ENCODE measurements at places on chromosomes 1 and 21. TPM values are rescaled to one million over a fixed set of nuclear protein-coding genes. Genes with fewer than 3 reads are reported as not detected.

The ATP1A4 gene
- not detected for total RNA-seq

The SERTAD4 gene
- total RNA-seq = 4.0 TPM

The PGD gene
- 80.4 TPM for total RNA-seq

The KCNE1 gene
- not detected for total RNA-seq

DNA sequence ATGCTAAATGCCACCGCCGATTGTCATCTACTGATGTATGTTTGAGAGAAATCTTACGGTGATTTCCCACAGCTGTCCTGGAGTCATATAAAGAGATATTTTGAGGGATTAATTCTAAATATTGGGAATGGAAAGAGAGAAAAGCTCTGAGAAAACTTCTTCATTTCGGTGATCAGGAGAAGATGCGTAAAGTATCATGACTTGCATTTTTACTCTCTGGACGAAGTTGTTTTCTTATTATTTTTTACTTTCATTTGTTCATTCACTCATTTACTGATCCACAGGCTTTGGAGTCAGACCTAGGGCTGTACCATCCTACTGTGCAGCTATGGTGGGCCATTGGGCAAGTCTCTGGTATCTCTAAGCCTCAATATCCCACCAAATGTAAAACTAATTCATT, 58.4 kb upstream of the RUNX1 start:
- DNase-seq = no peak

DNA sequence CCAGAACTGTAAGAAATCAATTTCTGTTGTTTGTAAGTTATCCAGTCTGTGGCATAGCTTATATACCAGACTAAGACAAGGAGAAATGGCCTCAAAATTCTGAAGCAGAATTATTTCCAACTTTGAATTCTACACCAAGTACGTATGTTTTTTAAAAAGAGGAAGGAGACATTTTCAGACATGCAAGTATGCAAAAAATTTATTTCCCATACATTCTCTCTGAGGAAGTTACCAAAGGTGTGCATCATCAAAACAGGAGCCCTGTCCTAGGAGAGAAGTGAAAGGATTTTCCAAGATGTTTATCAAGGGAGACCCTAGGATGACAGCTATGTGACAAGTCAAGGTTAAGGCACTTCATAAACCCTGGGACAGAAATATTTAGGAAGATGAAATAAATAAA, 49.3 kb upstream of the RABGAP1L start:
- DNase-seq = no peak

DNA sequence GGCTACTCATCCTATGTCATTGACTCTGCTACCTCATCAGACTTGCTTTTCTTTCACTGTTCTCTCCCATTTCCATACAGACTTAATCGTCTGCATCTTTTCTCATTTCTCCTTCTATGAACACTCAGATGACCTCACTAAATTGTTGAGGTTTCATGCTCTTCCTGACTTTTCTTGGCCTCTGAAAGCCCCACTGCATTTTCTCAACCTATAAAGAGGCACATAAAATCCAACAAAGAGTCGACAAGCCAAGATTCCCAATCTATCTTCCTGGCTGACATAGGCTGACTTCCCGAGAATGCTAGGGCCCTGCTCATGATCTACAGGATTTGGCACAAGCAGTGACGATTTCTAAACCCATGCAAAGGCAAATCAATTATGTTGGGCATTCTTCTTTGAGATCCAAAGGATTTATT, 280.8 kb upstream of the DPYD start:
- DNase-seq = no peak

GRCh38 chr1:47782414-47783166, 214.6 kb downstream of the TRABD2B start:
- no peak for DNase-seq

DNA sequence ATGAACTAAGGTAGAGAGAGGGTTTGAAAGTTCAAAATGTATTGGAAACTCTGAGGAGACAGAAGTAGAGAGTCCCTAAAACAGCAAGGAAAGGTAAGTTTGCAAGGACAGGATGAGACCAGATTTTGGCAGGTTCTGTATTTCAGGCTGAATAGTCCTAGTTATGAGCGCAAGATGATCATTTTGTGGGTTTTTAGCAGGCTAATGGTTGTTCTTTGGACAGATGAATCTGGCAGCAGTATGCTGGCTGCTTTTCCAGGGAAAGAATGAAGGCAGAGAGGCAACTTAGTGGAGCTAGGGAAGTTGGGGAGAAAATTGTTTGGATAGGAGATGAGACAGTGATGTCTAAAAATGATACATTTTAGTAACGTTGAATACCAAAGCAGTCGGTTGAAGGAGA, 243.5 kb upstream of the NRIP1 start:
- no peak for DNase-seq

DNA sequence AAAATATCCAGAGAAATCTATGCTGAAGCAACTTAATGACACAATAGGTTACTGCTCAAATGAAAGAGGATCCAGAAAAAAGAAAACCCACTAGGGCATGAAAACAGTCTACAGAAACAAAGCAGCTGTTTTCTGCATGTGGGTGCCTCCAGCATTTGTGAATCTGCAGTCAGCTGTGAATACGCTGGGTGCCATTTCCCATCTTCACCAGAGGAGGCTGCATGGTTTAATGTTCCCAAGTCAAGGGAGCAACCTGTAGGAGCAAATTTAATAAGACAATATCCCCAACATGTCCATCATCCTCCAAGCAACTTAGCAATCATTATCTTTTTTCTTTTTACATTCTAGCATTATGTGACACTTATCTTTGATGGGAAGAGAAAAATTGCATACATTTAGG, 396.6 kb downstream of the BRINP2 start:
- DNase-seq = peak; percentile 29

GRCh38 chr1:68620571-68620970, 123.7 kb upstream of the DEPDC1 start:
- DNase-seq = no peak

DNA sequence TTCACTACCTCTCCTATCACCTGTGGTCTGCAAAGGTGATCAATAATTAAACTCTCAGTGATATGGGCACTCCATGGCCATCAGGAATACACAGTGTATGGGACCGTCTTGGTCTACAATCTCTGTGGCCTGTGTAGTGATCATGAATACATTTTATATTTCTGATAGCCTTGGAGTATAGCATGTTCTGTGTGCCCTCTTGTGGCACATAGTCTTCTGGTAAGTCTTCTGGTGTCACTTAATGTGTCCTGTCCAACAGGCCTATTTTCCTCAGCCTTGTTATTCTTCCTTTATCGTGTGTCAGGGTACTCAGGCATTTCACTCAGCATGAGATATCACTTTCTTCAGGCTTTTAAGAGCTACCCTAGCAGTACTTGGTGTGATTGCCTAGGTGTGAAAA, 393.6 kb downstream of the AGBL4 start:
- peak; percentile 6 for DNase-seq

- DNase-seq = no peak
Observed at GRCh38 chr21:46161633-46162592, 6.5 kb upstream of the FTCD start.
